Bronchial epithelial cell (primary cell): ENCODE measurements at places on chromosomes 3 and 15. TPM values are rescaled to one million over a fixed set of nuclear protein-coding genes. Genes with fewer than 3 reads are reported as not detected.
A peak's percentile ranks its signal among the peaks of the same experiment; 100 is the strongest.

GRCh38 chr15:27722102-27722501, 377.0 kb downstream of the OCA2 start:
- no peak for DNase-seq

GRCh38 chr3:184443831-184444230, 64.0 kb downstream of the CHRD start:
- peak; percentile 42 for DNase-seq

GRCh38 chr3:42741796-42742195, 31.3 kb downstream of the CCDC13 start:
- no peak for DNase-seq

DNA sequence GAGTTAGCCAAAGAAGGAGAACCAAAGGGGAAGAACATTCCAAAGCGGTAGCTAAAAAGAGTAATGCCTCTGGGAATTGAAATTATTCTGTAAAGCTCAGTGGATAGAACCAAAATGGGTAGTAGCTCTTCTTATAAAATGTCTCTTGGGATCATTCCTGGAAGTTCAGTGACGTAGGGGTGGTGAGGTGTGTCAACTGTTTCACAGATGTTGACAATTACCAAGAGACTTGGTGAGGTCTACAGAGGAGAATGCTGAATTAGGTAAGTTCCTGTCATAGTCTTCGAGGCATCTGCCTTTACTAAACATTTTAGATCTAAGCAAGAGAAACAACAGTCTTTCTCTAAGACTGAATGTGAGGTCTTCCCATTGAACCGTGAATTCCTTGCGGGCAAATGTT, 67.8 kb downstream of the TPRG1 start:
- no peak for DNase-seq

- DNase-seq: no peak
These were observed 245.1 kb downstream of the XXYLT1 start for GRCh38 chr3:195025884-195026200.

- DNase-seq: no peak
These were observed 95.8 kb downstream of the BDH1 start for GRCh38 chr3:197460002-197460401.

GRCh38 chr15:25609371-25609770, 170.5 kb upstream of the UBE3A start:
- no peak for DNase-seq

DNA sequence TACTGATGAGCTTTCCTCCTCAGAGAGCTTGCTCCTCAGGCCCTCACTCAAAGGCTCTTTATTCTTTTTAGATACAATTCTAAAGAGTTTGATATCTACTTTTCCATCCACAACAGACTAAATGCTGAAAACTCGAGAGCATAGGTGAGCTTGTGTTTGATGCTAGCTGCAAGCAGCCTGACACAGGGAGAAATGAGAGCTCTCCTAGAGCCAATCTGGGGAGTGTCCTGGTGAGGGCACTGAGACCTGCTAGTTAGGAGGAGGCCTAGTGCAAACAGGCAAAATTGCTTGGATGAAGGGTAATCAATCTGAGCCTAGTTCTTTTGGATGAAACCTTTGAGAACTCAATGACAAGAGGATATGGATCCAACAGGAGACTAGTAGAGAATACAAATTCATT, 300.8 kb downstream of the ZBTB20 start:
- no peak for DNase-seq

DNA sequence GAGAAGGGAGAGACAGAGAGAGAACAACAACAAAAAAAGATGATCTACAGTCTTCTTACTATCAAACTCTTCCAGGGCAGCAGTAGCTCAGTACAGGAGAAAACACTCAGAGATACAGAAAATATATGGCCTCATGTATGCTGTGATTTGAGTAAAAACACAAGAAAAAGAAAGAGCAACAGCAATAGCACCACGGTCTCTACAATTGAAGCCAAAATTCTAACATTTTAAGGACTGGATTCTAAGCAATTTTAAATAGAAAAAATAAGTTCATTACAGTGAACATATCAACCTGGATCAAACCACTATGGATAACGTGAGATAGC, 43.5 kb upstream of the ALCAM start:
- no peak for DNase-seq

- DNase-seq: peak; percentile 78
These were observed 338.2 kb upstream of the SLCO3A1 start for GRCh38 chr15:91515188-91515754.

DNA sequence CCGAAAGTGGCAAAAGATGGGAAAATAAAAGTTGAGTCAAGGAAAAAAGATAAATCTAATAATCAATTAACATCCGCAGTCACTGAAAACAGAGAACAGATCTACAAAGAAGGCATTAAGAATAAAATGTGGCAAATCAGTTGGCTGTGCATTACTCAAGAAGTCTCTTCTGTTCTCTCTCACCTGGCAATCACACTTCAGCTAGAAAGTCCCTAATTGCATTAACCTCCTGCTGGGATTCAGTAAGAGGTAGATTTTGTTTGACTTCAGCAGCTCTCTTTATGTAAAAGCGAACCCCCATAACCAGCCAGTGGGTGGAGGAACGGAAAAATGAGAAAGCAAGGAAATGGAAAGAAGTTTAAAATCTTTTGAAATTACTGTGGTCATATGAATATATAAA, 94.7 kb upstream of the PLXND1 start:
- DNase-seq: no peak

GRCh38 chr15:64146885-64147681, 4.4 kb upstream of the SNX22 start:
- no peak for DNase-seq

SEMA3G gene
- total RNA-seq: under 0.01 and 0.13 TPM in 2 replicates

TMC3 gene
- not detected in 2 replicates for total RNA-seq

IQCF5 gene
- 0.53 TPM in 1 of 2 replicates, not detected in the other for total RNA-seq

PXYLP1 gene
- total RNA-seq: 8.6 and 9.0 TPM in 2 replicates

COPS2 gene
- total RNA-seq: 32.9 and 34.2 TPM in 2 replicates

PLSCR5 gene
- not detected in 2 replicates for total RNA-seq
